PC-9 (cell line): ENCODE measurements at places on chromosomes 4 and X. TPM values are rescaled to one million over a fixed set of nuclear protein-coding genes. Genes with fewer than 3 reads are reported as not detected.

FRMPD4 gene
- total RNA-seq, result not detected in 2 replicates

IGSF1 gene
- total RNA-seq, result 0.23 and 0.48 TPM in 2 replicates

GAGE12E gene
- total RNA-seq, result not detected in 2 replicates

GABRE gene
- total RNA-seq, result 22.1 and 24.5 TPM in 2 replicates

TLR8 gene
- not detected in 2 replicates for total RNA-seq

TMPRSS11F gene
- not detected in 2 replicates for total RNA-seq

SLC25A31 gene
- not detected in 2 replicates for total RNA-seq

MBTPS2 gene
- total RNA-seq, result 12.7 and 16.9 TPM in 2 replicates

GASK1B gene
- total RNA-seq, result 2.8 and 4.1 TPM in 2 replicates

PAGE4 gene
- total RNA-seq, result not detected in 2 replicates

VSIG1 gene
- not detected in 2 replicates for total RNA-seq

KLHL5 gene
- total RNA-seq, result 115 and 117 TPM in 2 replicates

FDCSP gene
- total RNA-seq, result not detected in 2 replicates

TAF7L gene
- 0.24 and 0.25 TPM in 2 replicates for total RNA-seq

DNA sequence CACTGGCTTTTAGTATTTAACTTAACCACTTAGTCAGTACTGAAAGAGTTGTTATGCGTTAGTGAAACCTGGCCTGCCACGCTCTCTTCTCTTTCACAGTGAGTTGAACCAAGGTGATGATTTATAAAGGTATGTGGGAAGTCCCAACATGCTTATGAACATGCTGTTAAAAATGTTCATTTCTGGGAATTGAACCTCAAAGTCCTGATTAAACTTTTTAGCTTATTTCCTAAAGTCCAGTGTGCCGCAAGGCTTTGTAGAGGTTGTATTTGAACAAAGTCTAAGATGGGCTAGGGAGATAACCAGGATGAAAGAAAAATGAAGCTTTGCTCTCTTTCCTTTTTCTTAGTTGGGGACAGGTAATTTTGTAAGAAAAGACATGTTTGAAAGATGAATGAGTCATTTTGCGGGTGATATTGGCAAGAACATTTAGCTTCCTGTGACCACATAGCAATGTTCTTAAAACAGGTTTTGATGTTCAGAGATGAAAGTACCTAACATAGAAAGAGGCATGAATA is 270.3 kb downstream of the DTHD1 start:
- DNase-seq, result no peak

DNA sequence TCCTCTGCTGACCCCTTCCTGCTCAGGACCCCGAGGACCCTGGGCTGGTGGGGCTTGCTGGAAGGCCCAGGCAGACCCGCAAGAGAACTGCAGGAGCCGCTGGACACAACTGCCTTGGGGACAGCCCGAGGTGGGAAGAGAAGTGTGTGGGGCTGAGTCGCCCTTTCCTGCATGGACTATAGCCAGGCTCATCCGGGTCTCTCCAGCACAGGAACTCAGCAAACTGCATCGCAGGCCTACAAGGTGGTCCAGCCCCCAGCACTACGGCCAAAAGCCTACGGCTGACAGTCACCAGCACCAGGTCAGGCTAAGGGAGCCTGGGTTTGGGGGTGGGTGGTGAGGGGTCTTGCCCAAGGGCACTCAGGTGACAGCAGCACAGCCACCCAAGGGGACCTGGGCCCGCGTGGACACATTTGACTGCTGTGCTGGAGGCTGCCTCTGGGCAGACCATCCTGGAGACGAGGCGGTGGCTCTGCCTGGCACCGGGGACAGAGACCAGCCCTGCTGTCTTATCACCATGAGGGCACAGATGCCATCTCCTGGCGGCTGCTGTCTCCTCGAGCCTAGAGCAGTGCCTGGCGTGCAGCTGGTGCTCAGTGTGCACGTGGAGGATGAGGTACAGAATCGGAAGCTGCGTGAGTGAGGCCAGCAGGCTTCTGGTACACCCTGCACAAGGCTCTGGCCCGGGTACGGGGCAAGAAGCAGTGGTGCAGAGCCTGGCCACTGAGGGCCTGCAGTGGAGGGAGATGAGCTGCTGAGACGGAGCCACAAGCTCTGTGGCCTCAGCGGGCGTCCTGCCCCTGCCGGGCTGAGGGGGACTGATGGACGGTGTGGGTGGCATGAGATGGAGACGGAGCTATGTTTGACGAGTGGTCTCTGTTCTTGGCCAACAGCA is 15.1 kb downstream of the LRPAP1 start:
- DNase-seq, result no peak

DNA sequence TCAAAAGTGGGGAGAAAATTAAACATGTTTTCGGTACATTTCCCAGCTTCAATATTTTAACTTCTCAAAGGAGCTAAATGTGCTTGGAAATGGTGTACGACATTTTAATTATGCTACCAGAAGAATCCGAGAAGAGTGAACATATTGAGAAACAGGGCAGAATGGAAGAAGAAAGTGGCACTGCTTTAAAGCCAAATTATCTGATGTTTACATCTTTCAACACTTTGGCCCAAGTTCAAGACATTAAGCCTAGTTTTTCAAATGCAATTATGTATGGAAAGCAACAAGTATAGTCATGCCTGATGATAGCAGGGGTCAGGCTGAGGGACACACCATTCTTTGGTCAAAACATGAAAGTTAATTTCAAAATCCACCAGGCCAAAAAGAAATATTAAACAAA is 577.9 kb upstream of the ZFP42 start:
- no peak for DNase-seq

- no peak for DNase-seq
Observed at GRCh38 chr4:1938027-1938426, 66.8 kb downstream of the NSD2 start.

DNA sequence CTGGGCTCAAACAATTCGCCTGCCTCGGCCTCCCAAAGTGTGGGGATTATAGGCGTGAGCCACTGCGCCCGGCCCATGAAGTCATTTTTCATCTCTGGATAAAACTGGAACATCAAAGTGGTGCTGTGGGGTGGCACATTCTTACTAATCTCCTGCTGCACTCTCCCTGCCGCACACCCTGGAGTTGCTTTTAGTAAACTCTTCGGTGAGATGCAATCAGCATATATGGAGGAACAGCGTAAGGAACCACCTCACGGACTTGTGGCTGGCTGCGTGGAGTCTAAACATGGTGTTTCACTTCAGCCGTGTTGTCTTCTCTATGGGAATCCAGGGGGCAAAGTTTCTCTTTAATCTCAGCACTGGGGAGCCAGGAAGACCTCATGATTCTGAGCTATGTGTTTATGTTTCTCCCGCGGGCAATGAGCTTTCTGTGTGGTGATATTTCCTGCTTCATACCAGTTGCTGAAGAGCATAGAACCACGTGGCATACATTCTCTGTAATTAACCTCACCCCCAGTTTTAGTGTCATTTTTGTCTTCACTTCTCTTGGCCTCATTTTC is 2.1 kb upstream of the RHOH start:
- no peak for DNase-seq

- DNase-seq, result peak; percentile 12
Observed at GRCh38 chr4:103415801-103416200, 217.7 kb upstream of the CENPE start.

GRCh38 chr4:109560687-109561461 is 828 bp downstream of the MCUB start:
- DNase-seq, result no peak

DNA sequence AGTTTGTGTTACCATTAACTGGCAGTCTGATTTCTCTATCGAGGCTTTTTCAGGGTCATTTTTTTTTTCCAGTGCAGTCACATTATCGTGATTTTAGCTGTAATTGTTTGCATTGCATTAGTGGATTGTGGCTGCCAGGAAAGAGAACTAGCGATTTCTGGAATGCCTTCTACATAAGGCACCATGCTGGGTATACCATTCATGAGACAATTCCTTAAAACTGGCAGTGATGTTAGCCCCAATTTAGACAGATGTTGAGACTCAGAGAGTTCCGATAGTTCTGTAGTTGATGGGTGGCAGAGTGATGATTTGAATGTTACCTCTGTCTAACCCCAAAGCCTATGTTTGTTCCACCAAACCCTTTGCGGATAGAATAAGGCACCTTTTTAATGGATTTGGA is 175.4 kb upstream of the TENM3 start:
- DNase-seq, result no peak

DNA sequence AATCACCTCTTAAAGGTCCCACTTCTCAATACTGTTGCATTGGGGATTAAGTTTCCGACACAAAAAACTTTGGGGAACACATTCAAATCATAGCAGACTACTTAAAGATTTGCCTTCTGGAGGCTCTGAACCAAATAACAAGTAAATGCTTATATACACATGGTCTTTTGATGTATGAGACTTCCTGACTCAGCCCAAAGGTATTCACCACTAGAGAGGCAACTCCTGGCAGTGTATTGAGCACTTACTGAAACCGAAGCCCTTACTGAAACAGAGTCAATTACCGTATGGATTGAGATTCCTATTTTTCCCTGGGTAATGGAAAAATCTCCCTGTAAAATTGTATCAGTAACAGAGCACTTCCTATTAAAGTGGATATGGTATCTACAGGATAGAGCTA is 45.4 kb downstream of the ZCCHC13 start:
- no peak for DNase-seq

DNA sequence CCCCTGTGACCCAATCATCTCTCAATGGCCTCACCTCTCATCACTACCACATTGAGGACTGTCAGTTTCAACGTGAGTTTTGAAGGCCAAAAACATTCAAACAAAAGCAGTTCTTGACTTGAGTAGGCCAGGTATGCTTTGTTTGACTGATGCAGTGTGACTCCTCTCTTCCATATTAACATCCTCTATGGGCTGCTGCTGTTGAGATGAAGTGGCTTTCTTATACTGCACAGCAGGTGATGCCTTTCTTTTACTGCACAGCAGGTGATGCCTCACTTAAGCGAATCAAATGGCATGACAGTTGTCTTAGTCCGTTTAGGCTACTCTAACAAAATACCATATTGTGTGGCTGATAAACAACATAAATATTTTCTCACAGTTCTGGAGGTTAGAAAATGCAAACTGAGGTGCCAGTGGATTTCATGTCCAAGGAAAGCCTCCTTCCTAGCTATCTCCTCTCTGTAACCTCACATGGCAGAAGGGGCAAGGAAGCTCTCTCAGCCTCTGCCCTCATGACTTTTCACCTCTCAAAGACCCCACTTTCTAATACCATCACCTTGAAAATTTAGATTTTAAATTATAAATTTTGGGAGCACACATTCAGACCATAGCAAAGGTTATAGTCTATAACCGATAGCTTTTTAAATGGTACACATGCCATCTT is 2267.9 kb upstream of the AGA start:
- no peak for DNase-seq

DNA sequence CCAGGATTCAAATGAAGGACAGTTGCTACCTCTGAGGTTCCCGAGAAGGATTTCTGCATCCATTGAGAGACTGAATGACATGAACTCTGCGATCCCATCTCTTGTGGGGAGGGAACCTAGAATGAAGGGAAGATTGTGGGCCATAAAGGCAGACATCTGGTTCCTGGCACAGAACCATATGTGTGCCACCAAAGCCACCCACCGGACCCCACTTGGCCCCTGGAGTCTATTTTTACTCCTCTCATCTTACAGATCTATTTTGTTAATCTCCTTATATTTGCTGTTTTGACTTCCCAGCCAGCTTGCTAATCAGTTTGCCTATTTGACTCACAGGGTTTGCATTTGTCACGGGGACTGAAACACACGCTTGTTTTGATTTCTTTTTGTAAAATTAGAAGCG is 7.3 kb downstream of the SOD3 start:
- no peak for DNase-seq

DNA sequence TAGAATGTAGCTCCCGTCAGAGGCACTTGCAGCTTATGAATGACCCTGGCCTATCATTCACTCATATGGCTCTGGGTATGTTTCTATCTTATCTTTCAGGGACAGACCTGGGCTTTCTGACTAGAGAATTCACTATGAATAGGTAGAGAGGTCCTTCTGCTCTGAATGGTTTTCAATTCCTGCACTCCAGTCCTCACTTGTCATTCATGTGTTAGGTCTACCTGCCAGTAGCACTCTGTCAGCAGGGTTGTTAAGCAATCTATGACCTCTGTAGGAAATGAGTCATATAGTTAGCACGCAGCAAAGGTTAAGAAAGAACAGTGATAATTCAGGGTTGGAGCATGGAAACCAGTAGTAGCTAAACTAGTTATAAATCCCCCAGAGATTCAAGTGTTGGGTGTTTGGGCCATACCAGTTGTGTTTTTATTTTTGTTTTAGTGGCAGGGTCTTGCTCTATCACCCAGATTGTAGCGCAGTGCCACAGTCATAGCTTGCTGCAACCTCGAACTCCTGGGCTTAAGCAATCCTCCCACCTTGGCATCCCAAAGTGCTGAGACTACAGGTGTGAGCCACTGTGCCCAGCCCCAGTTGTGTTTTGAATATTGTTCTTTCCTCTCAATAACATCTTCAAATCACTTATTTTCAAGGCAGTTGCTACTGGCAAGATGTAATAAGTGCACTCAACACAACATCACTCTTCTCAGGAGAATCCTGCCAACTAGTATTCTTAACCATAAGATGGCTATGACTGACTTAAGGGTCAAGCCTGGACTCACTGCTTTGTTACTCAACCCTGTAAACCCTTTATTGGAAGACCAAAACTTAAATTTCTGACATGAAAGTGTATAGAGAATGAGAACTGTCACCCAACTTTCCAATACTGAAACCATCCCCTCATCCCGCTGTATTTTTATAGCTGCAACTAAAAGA is 25.1 kb downstream of the ARL13A start:
- peak; percentile 34 for DNase-seq

GRCh38 chr4:55358668-55359067 is 12.6 kb downstream of the SRD5A3 start:
- no peak for DNase-seq

DNA sequence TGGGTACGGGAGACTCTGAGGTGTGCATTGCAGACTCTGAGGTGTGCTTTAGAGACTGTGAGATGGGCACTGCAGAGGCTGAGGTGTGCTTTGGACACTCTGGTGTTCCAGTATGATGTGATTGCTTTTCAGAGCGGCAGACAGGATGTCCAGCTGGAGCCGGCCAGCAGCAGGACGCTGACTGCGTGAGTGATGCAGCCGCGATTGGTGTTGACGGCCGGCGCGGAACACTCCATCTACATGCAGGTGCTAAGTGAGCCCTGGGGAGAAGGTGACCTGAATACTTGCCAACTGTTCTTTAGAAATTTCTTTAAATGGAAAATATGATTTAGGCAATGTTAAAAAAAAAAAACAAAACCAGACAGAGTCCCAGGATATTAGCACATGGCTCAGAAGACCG is 103.1 kb upstream of the PPP2R3B start:
- no peak for DNase-seq

DNA sequence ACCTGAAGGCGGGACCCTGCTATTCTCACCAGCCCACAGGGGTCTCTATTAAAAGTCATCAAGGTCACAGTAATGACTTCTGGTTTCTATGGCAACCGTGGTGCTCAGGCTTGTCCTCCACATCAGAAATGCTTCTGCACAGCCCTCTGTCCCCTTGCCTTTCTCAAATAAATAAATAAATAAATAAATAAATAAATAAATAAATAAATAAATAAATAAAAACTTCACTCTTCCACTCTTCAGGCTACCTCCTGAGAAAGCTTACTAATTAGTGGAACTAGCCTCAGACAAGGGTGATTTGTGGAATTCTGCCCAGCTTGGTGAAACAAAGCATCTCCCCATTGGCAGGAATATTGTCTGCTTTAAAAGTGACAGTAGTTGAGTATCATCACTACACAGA is 5.5 kb upstream of the RAB40A start:
- DNase-seq, result no peak

- peak; percentile 77 for DNase-seq
Observed at GRCh38 chr4:99655308-99656081, 2.1 kb downstream of the C4orf54 start.

- DNase-seq, result no peak
Observed at GRCh38 chr4:69977582-69977981, 12.1 kb upstream of the CSN2 start.
